ENCODE measurements at places on chromosomes 12 and 14. TPM values are rescaled to one million over a fixed set of nuclear protein-coding genes. Genes with fewer than 3 reads are reported as not detected.

The SPIC gene
- not detected for total RNA-seq

GRCh38 chr12:48990552-48990951, 8.6 kb downstream of the DDN start:
- no peak for DNase-seq

DNA sequence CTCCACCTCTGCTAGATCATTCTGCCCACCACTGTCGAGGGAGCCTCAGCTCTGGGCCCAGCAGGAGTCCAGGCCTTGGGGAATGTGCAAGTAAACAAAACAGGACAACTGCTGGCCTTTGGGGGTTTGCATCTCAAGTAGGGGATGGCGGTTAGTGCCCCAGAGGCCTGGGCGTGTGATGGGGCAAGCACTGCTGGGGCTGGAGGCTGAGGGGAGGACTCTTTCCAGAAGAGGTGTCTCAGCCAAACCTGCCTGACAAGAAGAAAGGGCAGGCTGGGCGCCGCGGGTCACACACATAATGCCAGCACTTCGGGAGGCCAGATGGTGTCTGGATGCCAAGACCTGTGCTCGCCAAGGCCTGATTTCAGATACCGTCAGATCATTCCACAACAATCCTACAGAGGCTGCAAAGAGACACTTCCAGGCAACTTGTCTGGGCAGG, 8.6 kb upstream of the ALDH2 start:
- DNase-seq = no peak

DNA sequence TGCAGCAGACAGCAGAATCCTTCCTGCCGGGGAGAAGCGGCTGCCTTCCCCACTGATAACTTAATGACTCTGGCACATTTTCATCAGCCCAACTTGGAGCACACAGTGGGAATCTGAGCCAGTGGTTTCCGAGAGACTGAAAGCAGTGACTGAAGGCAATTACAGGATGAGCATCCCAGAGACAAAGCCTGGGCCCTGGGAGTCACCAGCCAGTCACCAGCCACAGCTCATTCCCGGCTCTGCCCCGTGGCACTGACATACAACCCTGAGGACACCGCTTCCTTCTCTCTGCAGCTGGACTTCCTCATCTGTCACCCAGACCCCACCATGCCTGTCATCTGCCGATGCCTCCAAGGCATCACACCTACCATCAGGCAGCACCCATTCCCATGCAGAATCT, 192.3 kb downstream of the DPF3 start:
- DNase-seq = no peak

GRCh38 chr12:28024231-28024995, 51.9 kb upstream of the PTHLH start:
- no peak for DNase-seq

All from CD8-positive, alpha-beta memory T cell (primary cell).